ENCODE measurements at places on chromosomes 5 and 9. TPM values are rescaled to one million over a fixed set of nuclear protein-coding genes. Genes with fewer than 3 reads are reported as not detected.

DNA sequence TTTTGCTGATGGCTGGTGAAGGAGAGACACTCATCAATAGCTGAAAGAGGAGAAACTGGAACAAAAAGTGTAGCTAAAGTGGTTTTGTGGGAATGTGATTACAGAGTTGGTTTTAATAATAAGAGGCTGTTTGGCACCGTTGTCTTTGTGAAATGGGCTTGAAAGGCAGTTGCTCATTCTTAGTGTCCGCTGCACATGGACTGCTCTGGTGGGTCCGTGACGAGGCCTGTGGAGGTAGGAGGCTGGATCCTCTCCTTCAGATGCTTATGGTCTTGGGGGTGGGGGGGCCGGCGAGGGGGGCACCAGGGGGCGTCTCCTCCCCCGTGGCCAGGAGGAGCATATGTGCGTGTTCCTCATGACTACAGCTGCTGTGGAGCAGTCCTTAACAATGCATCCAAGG lies 29.8 kb downstream of the FUBP3 start:
- H3K36me3 ChIP-seq: peaks cover 8% of the 10 kb centered on the region
- no peak for DNase-seq
- H3K4me1 ChIP-seq: peaks cover 8% of the 10 kb centered on the region

- peaks cover 3% of the 10 kb centered on the region for H3K27me3 ChIP-seq
- H3K4me1 ChIP-seq: no peaks in the 10 kb centered on the region
- H3K27ac ChIP-seq: no peak overlapping the region
- no peaks in the 10 kb centered on the region for H3K36me3 ChIP-seq
These were observed 30.5 kb downstream of the F2RL2 start for GRCh38 chr5:76592692-76593091.

- H3K4me3 ChIP-seq: no peak overlapping the region
- H3K27me3 ChIP-seq: no peaks in the 10 kb centered on the region
- DNase-seq: no peak
- H3K27ac ChIP-seq: no peak overlapping the region
- H3K36me3 ChIP-seq: peaks cover 33% of the 10 kb centered on the region
These were observed 22.3 kb downstream of the ORM2 start for GRCh38 chr9:114351932-114352331.

The ECSCR gene
- 11.3 TPM for total RNA-seq

The SPINK6 gene
- not detected for total RNA-seq

DNA sequence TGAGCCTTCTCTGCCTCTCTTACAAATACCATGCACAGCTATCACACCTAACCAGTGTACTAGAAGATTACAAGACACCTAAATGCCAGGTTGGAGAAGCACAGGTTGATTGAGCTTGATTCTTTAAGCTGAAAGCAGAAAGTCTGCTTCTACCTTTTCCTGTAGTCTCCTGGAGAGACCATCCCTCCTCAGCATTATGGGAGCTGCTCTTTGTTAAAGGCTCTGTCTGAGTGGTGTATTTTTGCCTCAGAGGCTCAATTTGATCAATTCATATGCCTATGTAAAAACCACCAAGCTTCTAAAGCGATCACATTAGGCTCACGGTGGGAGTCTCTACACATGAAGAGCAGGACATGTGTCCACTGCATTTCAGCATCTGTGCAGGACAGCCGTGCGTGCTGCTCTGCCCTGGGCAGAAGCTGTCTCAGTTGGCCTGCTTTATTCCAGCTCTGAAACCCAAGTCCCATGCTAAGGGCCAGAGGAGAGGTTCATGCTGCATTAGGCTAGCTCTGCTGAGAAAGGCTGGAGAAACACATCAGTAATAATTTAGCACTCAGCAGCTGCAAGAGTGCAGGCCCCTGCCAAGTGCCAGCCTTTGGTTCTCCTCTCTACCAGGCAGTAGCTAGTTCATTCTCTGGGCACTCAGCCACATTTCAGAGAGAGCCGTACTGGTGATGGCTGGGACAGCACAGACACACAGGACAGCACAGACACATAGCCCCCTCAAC lies 41.7 kb downstream of the TMEM167A start:
- no peaks in the 10 kb centered on the region for H3K36me3 ChIP-seq
- no peak overlapping the region for H3K27ac ChIP-seq
- peaks cover 5% of the 10 kb centered on the region for H3K4me1 ChIP-seq
- DNase-seq: peak; percentile 71
- H3K27me3 ChIP-seq: no peaks in the 10 kb centered on the region

The MAMDC4 gene
- 2.9 TPM for total RNA-seq

GRCh38 chr5:94544031-94544650 lies 74.3 kb downstream of the KIAA0825 start:
- H3K4me3 ChIP-seq: no peak overlapping the region
- H3K4me1 ChIP-seq: peaks cover 3% of the 10 kb centered on the region
- no peaks in the 10 kb centered on the region for H3K27me3 ChIP-seq
- no peaks in the 10 kb centered on the region for H3K36me3 ChIP-seq
- H3K27ac ChIP-seq: no peak overlapping the region

All from psoas muscle (tissue), 8 donors.